ENCODE measurements at places on chromosomes 1 and 21.
A peak's percentile ranks its signal among the peaks of the same experiment; 100 is the strongest.

- DNase-seq = peak; percentile 14
Measured at GRCh38 chr1:1348420-1349255, 580 bp downstream of the DVL1 start.

- DNase-seq = no peak
Measured at GRCh38 chr1:221439747-221440501, 302.0 kb downstream of the DUSP10 start.

DNA sequence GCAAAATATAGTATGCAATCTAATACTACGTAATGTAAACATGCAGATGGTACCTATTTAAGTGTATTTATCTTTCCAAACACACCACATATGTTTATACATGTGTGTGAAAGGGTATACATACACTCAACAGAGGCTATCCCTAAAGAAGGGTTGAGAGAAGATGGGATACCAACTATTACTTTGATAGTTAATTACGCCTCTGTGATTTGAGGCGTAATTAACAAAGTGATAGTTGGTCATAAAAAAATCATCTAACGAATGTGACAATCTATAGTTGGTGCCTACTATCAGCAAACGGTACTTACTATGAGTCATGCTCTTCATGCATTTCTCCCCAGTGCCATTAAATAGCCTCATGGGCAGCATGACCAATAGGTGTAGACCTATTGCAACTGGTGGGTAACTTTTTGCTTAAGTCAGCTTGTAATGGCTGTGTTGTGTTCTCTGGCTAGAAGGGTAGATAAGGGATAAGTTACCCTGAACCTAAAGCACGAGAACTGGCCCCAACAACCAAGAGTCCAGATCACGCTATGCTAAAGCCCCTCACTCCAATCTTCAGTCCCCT, 15.3 kb downstream of the RCAN1 start:
- no peak for DNase-seq

GRCh38 chr1:47230692-47231300, 1.2 kb downstream of the TAL1 start:
- DNase-seq = no peak

- DNase-seq = no peak
Measured at GRCh38 chr1:163307479-163308171, 14.1 kb upstream of the NUF2 start.

DNA sequence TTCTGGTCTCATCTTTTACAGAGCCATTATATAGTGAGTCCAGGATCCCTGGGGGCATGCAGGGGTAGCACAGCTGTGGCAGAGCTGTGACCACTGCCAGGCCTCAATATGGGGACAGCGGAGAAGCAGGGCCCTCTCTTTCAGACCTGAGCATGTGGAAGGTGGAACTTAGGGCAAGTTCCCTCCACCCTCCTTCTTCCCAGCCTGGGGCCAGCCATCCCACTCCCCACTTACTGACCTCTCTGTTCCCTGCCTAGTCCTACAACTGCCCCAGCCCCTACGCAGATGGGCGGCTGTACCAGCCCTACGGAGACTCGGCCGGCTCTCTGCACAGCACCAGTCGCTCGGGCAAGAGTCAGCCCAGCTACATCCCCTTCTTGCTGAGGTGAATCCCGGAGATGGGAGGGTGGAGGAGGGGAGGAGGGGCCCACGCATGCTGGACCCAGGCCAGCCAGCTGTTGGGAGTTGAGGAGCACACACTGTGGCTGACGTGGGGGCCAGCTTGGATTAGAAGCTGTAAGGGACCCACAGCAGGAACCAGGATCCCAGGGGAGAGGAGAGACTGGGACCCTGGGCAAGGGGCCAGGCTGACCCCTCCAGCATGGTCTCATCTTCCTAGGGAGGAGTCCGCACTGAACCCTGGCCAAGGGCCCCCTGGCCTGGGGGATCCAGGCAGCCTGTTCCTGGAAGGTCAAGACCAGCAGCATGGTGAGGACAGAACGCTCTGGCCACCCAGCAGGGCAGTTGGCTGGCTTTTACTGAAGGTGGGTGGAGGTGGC, 10.7 kb downstream of the PSRC1 start:
- no peak for DNase-seq

GRCh38 chr1:68485431-68486022, 11.4 kb downstream of the DEPDC1 start:
- no peak for DNase-seq

DNA sequence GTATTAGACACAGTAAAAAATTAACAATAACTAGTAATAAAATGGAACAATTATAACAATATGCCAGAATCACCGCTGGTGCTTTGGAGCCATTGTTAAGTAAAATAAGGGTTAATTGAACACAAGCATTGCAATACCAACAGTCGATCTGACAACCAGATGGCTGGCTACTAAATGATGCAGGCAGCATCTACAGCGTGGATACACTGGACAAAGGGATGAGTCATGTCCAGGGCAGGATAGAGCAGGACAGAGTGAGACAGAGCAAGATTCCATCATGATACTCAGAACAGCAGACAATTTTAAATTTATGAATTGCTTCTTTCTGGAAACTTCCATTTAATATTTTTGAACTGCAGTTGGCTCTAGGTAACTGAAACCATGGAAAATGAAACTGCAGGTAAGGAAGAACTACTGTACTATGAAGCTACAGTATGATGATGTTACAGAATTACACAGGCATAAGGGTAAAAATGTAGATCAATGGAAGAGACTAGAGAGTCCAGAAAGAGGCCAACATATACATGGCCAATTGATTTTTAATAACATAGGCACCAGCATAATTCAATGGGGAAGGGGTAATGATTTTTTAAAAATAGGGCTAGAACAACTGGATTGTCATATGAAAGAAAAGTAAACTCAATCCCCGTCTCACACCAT, 168.7 kb downstream of the RRAGC start:
- DNase-seq = no peak

DNA sequence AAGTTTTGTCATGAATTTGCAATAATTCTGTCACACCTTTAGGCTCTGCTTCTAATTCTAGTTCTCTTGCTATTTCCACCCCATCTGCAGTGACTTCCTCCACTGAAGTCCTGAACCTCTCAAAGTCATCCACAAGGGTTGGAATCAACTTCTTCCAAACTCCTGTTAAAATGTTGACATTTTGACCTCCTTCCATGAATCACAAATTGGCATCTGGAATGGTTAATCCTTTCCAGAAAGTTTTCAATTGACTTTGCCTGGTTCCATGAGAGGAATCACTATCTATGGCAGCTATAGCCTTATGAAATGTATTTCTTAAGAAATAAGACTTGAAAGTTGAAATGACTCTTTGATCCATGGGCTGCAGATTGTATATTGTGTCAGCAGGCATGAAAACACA, 19.7 kb upstream of the SFT2D2 start:
- DNase-seq = no peak

GRCh38 chr1:151340870-151341754, 5.9 kb downstream of the RFX5 start:
- peak; percentile 84 for DNase-seq

DNA sequence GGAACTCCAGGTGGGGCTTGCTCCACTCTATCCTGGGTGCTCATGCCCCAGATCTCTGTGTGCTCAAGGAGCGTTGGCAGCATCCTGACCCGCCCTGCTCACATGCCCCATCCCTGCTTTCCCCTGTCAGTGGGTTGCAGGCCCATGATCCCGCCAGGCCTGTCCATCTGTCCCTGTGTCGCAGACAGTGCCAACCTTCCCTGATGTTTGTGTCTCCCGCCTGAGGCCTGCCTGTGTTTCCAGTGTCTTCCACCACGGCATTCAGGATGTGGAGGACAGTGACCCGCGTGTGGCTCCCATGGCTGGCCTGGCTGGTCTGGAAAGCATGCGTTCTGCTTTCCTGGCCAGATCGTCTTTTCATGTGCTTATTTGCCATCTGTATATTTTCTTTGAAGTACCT, 82.9 kb downstream of the PCBP3 start:
- no peak for DNase-seq

DNA sequence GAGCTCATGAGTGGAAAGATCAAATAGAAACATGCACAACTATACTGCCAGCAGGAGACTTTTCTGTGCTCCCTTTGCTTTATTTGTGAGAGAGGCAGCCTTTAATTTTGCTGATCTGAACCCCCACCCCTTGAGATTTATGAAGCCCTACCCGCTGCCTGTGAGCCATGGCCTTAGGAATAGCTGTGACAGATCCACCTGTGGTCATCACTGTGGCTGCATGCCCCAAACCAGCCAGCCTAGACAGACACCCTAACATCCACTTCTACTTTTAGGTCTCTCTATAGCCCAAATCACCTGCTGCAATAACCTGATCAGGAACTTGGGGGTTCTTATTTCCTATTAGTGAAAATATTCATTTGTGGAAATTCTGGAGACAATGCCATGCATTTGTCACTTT, 196.2 kb downstream of the C1orf94 start:
- DNase-seq = no peak

DNA sequence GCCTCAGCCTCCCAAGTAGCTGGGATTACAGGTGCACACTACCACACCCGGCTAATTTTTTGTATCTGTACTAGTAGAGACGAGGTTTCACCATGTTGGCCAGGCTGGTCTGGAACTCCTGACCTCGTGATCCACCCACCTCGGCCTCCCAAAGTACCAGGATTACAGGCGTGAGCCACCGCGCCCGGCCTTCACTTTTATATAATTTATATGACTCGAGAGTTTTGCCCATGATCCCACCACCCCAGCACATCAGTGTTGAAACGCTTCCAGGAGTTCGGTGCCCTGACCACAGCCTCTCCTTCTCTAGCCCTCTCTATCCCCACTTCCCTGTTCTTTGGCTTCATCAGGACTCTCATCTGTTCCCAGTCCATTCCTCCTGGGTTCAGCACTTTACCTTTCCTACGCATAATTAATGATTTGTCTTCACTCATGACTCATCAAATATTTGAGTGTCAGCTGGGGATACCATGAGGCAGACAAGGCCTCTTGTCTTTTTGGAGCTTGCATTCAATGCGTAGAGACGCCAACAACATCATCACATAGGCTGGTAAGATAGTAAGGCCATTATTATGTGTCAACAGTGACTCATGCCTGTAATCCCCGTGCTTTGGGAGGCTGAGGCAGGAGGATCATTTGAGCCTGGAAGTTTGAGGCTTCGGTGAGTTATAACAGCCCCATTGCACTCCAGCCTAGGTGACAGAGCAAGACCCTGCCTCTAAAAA, 1.4 kb downstream of the PMF1 start:
- DNase-seq = no peak

DNA sequence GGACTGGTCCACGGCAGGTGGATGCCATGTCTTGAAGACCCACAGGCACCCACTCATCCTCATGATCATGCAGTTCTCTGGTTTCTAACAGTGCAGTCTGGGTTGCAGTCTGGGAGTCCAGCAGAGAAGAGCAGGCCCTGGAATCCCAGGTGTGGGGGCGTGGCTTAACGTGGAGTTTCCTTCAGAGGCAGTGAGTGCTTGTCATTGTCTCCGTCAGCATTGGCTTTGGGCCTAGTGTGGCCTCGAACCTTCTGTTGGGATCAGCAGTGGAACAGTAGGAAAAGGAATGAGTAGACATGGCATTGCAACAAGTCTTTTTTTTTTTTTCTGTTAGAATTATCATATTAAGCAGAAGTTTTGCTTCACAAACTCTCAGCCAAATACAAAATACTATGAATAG, 12.8 kb downstream of the LGALS8 start:
- DNase-seq = no peak

DNA sequence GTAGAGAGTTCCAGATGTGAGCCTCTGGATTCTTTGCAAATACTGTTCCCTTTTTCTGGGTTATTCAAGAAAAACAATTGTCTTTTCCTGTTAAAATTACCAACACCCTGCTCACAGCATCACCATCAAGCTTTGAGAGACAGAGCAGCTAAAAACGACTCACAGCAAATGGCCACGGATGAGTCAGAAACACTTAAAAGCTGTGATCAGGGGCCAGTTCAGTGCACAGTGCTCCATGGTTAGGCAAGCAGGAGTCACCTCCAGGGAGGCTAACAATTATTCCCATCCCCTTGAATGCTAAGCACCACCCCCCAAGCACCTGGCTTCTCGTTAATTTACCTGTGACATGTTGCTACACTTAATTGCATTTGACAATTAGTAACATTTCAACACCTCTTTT, 128.4 kb upstream of the CAMK1G start:
- peak; percentile 69 for DNase-seq

- no peak for DNase-seq
Measured at GRCh38 chr21:45049714-45050344, 24.6 kb upstream of the ADARB1 start.

GRCh38 chr1:56060906-56061305, 518.5 kb downstream of the PLPP3 start:
- no peak for DNase-seq

GRCh38 chr1:7103874-7104273, 318.6 kb downstream of the CAMTA1 start:
- no peak for DNase-seq

DNA sequence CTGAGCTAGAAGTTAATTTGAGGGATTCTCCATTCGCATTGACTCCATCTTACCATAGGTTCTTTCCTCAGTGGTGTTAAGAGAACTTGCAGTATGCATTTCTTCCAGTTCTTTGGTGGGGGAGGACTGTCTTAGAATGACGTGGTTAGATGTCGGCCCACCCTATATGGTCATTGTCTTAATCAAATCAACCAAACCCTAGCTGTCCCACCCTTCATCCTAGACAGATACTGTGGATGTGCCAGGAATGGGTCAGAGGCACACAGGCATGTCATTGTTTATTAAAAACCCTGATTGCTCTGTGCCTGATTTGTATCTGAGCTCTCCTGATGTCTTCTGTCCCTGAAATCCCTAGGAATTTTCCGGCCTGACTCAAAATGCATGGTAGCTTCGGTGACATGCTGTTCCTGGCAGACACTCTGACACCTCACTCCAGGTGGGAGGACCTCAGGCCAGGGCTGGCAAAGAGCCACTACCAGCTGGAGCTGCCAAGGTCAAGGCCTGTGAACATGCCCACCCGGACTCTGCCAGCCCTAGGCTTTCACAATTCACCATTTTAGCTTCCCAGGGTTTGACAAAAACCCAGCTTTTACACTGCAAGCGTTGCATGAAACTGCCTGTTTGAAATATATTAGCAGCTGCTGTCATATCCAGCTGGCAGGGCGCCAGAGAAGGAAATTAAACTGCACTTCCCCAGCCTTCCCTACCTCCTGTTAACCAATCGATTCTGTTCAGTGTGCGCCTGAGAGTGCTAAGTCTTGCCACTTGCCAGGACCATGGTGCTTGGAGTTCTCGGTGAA, 134.0 kb downstream of the FAM78B start:
- peak; percentile 90 for DNase-seq

- no peak for DNase-seq
Measured at GRCh38 chr1:9240914-9241820, 6.6 kb downstream of the H6PD start.

GRCh38 chr1:229884765-229885164, 182.3 kb upstream of the GALNT2 start:
- no peak for DNase-seq

DNA sequence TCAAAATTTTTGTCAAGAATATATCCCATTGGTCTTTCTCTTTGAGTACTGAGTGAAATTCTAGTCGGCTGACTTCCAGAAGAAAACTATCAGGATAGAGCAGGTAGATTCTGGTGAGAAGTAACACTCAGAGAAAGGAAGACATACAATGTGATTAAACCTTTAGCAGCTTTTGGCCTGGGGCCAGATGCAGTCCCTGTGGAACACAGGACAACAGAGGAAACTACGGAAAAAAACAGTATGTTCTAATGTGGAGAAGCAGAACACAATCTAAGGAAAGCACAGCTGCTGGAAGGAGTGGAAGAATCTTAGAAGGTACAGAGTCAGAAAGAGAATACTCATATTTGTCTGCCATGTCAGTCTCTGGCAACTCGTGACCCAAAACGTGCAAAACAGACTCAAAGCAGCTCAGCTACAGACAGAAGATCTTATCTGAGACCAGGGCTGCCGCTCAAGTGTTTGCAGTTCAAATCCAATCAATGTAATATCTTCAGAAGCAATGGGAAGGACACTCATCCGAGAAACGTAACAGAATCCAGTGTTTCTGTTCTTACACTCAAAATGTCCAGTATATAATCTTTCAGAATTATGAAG, 283.8 kb downstream of the MRPL39 start:
- peak; percentile 2 for DNase-seq

Data from NCI-H1105 treated with DMSO at 0.1 percent for 48 hours (cell line).